Urinary bladder (tissue), 4 donors: ENCODE measurements at places on chromosomes 5 and 9.

DNA sequence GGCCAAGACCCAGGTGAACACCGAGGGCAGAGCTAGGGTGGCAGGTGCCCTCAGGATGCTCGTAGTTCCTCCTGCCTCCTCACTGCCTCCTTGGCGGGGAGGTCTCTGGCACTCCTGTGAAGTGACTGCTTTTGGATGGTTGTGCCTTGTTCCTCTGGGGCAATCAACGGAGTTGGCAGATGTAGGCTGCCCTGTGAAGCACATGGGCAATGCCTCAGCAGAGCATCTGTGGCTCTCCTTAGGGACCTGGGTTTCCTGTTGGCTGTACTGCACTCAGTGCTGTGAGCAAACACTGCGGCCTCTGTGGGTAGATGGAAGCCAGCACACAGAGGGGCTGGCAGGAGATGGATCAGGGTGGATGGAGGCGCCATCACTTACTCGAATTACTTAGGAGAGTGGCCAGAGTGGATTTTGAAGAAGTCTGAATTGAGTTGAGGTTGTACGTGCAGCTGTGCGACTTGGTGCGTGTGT, 71.4 kb upstream of the COL5A1 start:
- DNase-seq: no peak

DNA sequence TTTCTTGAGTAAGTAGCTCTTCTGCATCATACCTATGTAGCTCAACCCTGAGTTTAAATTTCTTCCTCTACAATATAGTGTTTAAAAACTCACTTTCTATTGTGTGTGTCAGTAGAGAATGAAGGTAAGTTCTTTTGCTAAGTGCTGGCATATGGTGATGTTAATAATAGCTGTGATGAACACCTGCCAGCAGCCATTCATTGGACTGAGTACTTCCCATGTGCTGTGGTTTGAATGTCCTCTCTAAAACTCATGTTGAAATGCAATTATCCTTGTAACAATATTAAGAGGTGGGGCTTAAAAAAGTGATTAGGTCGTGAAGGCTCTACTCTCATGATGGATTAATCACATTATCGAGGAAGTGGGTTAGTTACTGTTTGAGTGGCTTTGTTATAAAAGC, 645.2 kb upstream of the RGMB start:
- no peak for DNase-seq

- no peak for DNase-seq
These were observed 521.7 kb downstream of the RAB3C start for GRCh38 chr5:59104400-59105127.

DNA sequence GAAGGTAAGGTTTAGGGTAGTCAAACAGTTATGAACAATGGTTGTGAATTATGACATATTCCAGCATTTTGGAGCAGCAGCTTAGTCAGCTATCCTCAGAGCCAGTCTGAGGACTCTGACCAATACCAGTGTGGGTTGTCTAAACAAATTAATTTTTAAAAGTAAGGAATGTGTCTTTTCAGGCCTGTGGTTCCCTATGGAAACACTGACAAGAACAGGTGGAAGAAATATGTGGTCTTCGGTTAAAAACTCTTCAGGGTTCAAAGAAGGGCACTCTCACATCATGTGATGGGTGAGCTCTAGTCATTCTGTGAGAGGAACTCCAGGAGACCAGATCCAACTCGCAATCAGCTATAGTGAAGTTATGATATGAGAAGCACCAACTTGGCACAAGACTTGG, 33.5 kb upstream of the ALDOB start:
- no peak for DNase-seq

DNA sequence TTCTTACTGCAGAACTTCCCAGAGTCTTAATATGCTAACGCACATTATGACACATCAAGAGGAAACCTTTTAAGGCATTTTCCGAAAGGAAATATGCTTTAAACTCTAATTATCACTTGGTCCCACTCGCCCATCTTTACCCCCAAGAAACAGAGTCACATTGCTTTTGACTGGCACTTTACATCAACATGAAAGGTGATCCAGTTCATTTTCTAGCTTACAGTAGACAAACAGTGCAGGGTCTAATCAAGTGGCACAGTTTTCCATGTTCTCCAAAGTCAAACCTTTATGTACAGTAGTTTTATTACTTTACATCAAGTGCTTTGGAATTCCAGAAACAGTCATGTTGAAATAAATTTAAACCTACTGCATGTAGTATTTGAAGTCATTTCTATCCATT, 12.0 kb downstream of the RAB14 start:
- DNase-seq: no peak

- DNase-seq: no peak
These were observed 38.1 kb downstream of the MAP1B start for GRCh38 chr5:72145348-72145747.
